ENCODE measurements at places on chromosomes 4 and X.

DNA sequence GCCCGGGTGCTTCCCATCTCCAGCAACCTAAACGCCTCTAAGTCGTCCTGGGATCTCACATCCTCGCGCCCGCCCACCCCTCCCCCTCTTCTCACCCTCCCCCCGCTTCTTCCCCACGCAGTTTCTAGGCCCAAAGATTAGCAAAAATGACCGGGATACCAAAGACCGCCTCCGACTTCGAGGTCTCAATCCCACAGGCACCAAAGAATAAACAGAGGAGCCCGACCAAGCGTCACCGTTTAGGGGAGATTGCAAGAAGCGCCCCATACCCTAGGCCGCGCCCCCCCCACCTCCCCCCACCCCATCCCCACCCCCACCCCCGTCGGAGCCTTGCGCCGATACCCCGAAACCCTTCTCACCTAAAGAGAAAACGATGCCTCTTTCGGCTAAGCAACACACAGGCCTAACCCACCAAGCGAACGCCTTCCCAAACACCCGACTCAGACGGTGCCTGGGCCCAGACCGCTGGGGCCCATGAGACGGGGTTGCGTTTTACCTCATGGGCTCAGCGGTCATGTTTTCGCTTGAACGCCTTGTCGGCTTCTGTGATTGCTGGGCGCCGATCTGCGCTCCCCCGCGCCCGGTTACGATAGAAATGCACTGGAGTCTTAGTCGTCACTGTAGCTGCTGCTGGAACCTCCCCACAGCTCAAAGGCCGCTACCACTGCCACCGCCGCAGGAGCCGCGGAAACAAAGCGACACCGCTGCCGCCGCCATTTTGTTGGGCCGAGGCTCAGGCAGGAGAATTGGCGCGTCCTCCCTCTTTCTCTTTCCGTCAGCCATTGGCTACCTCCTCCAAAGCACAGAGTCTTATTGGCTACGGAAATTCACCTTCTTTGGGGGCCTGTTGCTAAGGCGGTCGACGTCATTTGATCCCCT, at the start of gene ATRX:
TSS of gene ATRX (minus strand) at position 731 of the 879 bp plus-strand sequence. CDS start at position 516, 215 bp downstream.
- peak; percentile 81 for DNase-seq

- DNase-seq, result peak; percentile 47
These were observed 23.6 kb upstream of the TBC1D14 start for GRCh38 chr4:6885953-6886557.

GRCh38 chr4:685679-686412, 3.1 kb downstream of the SLC49A3 start:
- no peak for DNase-seq

DNA sequence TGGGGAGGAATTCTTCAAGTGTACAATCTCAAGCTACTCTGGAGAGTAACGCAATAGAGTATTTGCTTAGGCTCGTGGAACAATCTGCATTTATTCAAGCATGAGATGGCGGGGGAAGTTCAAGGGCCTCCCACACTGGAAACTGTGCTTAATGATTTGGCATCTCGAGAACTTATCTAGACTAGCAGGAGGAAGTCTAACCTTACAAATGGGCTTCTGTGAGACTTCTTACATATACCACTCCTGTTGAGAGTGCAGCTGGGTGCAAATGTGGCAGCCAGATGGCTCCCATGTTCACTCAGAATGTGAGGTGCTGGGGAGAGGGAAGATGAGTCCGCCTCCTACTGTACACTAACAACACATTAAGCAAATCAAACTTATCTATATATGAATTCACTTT, 29.3 kb upstream of the PTPN13 start:
- DNase-seq, result no peak

GRCh38 chrX:74382613-74383012, 38.7 kb upstream of the SLC16A2 start:
- DNase-seq, result no peak

- DNase-seq, result no peak
These were observed 45.1 kb downstream of the TBC1D9 start for GRCh38 chr4:140710908-140711622.

- no peak for DNase-seq
These were observed 327.7 kb upstream of the RASGEF1B start for GRCh38 chr4:81799371-81799770.

DNA sequence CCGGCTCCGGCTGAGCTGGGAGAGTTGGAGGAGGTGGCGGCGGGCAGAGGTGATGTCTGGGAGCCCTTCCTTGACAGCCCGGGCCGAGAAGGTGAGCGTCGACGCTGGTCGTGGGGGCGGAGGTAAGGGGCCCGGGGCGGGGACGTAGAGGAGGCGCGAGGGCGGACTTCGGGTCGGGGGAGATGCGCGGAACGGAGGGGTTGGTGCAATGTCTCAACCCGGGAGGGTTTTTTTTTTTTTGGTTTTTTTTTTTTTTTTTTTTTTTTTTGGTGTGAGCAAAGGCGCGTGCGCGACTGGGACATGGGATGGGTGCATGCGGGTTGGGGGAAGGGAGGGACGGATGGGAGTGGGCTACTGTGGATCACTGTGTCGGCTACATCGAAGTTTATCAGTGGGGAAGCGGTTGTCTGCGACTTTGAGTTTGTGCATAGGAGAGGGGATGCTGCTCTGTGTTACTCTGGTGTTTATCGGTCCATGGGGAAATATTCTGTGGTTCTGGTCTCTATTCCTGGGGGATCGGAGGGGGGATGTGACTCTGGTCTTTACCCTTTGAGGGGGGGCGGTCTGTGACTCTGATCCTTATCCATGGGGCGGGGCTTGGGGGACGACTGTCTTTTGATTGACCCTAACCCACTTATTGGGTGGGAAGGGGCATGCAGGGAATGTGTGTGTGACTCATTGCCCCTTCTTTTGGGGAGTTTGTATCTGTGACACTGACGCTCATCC, 537 bp downstream of the RBM10 start:
- no peak for DNase-seq

- DNase-seq, result no peak
These were observed 107.5 kb upstream of the RBPJ start for GRCh38 chr4:26213317-26213716.

DNA sequence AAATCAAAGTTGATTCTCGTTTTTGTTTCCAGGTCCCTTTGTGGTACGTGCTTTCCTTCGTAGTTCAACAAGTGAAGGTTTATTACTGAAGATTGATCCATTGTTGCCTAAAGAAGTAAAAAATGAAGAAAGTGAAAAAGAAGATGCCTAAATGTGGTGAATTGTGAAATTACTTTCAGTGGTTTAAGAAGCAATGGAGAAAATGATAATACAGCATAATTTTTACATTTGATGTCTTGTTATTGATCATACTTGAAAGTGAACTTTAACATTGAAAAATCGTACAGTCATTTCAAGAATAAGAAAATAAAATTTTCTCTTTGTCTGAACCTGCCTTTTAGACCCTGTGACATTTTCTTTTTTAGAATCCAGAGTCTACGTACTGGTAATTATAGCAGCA, 89.8 kb downstream of the MRPL1 start:
- no peak for DNase-seq
